ENCODE measurements at places on chromosomes 2 and 18. TPM values are rescaled to one million over a fixed set of nuclear protein-coding genes. Genes with fewer than 3 reads are reported as not detected.

Gene DNAH7
- total RNA-seq, result 0.82 TPM

Gene UNC50
- 45.8 TPM for total RNA-seq

Gene MEIS1
- total RNA-seq, result 2.2 TPM

Gene LRRFIP1
- total RNA-seq, result 85.7 TPM

All from A549 treated with Hydrocortisone at 1 μM for 4 hours (cell line).